ENCODE measurements at places on chromosomes 6 and 20.

DNA sequence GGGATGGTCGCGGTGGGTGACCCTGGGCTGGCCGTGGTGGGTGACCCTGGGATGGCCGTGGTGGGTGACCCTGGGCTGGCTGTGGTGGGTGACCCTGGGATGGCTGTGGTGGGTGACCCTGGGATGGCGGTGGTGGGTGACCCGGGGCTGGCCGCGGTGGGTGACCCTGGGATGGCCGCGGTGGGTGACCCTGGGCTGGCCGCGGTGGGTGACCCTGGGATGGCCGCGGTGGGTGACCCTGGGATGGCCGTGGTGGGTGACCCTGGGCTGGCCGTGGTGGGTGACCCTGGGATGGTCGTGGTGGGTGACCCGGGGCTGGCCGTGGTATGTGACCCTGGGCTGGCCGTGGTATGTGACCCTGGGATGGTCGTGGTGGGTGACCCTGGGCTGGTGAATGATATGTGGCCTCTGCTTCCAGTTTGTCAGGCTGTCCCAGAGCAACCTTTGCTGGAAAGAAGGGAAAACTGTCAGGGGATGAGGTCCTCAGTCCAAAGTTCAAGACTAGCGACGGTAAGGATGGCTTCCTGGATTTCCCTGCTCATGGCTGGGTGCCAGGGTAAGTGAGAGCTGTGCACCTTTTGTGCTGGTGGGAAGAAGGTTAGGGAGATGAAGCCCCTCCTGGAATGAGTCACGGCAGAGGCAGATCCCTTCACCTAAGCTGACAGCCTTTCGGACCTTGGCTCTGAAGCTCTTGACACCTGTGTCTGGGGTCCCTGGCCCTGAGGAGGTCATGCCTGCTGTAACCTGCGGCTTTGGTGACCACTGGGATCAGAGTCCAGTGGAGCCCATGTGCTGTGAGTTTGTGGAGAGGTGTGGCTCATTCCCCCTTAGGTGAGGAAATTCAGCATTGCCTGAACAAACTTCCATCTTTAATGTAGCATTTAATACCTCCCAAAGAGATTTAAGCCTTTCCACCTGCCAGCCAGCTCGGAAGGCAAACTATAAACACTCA lies 19.1 kb upstream of the PCMTD2 start:
- DNase-seq: no peak

GRCh38 chr6:111265842-111266241 lies 178.5 kb downstream of the SLC16A10 start:
- no peak for DNase-seq

DNA sequence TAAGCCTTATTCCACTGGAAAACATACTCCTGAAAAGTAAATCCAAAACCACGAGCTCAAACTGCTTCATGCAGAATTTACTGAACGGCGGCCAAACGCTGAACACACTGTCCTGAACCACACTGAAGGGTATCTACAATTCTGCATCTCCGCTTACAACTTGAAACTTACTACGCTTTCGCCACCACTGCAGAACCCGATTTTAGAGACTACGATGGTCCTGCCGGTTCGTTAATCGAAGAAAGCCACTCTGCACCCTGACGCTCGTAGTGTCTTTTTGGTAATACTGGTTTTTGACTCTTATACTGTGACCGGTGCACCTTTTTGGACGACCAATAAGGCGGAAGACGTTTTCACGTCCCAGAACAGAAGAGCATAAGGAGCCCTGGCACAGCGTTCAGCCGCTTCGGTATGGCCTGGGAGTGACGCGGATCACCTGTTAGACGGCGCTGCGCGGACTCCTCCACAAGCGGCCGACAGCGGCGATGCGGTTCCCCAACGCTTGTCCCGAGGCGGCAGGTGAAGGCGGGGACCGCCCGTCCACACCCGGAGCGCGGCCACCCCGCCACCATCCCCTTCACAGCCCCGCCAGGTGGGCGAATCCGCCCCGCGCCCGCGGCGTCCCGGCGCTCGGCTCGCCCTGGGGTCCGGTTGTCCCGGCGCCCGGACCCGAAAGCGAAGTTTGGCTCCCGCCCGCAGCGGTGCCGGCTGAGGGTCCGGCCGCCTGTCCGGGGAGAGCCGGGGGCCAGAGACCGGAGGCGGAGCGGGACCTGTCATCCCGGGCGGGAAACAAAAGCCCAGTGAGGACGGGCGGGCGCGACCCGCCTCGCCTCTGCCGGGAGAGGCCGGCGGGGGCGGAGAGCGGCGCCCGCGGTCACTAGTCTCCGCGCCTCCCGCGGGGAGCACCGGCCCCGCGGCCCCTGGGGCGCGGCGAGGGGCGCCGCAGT lies 784 bp downstream of the FKBP5 start:
- peak; percentile 50 for DNase-seq

- no peak for DNase-seq
Observed at GRCh38 chr6:15715851-15716250, 53.0 kb upstream of the DTNBP1 start.

- DNase-seq: no peak
Observed at GRCh38 chr20:17490501-17490900, 40.7 kb downstream of the BFSP1 start.

- peak; percentile 67 for DNase-seq
Observed at GRCh38 chr20:1212607-1213396, 9.5 kb downstream of the C20orf202 start.

DNA sequence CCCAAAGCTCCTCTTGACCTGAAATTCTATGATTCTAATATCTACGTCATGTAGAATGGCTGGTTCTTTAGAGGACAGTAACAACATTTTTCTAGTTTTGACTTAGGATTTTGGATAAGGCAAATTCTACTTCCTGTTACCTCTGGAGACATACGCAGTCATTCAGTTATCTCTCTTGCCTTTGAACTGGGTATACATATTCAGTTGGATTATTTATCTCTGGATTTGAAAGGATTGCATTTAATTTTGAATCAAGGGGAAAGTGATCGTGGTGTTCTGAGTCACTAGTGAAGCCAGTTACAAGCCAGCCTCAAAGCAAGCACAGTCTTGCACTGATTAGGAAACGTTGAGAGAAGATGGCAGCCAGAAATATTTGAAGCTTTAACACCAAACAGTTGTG lies 35.3 kb upstream of the BCAS1 start:
- no peak for DNase-seq

DNA sequence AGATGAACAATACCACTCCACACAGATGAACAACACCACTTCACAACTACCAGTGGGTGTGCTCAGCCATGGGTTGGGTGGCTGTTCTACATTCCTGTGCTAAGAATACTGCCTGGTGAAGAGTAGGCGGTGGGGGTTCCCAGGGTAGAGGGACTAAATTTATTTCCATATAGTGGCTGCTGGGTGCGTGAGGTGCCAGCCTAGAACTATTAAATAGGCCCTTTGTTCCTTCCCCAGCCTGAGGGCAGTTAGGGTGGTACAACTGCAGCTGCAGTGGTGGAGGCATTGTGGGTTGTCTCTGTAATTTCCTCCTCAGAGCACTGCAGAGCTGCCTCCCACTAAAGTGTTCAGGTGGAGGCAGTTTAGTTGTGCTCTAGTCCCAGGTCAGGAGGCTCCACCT lies 618.4 kb downstream of the MMUT start:
- no peak for DNase-seq

DNA sequence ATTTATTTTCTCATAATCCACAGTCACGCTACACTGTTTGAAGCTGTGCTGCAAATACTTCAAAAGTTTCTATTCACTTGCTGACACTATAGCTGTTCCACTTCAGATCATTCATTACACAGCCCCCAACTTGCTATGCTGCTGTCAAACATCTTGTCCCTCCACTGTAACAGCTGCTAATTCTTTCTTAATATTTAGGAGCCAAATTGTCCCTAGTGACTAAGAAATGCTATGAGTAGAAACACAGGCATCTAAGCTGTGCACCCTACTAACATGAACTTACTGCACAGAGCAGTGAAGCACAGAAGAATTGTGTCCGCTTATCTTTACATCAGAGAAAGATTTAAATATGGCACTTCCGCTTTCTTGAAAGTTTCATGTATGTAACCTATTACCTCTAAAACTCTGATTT lies 91.3 kb downstream of the PDE10A start:
- no peak for DNase-seq

DNA sequence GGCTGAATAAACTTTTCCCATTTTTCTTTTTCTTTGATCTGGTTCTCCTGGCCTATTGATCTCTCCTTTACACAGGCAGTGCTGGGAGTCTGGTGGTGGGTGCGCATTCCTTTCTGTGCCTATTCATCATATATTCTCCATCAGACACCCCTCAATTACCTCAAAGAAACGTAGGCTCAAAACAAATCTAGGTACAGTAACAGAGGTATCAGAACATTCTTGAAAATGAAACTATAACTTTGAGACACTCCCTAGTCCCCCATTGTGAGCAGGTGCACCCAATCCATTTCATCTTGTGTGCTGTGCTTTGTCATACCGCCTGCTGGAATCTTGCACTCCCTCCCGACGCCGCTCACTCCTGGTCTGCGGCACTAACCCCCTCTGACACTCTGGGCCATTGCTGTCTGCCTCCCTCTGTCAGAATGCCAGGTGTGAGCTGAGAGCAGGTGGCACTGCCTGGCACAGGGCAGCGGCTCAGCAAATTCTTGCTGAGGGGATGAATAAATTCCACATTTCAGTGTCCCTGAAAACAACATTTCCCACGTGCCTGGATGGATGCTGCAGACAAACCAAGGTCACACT lies 303.4 kb upstream of the EXOC2 start:
- DNase-seq: no peak

- no peak for DNase-seq
Observed at GRCh38 chr20:34638039-34638292, 38.9 kb downstream of the PIGU start.

DNA sequence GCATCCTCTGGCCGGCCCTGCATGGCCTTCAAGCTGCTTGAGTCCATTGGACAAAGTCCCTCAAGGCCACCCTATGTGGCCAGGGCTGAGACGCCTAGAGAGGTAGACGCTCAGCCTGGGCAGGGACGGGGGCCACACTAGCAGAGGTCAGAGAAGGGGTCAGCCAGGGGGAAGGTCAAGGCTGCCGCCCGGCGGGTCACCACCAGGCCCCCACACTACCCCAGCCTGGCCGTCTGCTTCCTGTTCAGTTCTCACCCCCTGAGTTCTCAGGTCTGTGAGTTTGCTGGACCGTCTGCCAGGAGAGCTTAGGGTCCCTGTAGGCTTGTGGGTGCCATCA lies 37.3 kb downstream of the NTSR1 start:
- DNase-seq: no peak

- no peak for DNase-seq
Observed at GRCh38 chr20:9689041-9689440, 149.8 kb downstream of the PAK5 start.

- DNase-seq: no peak
Observed at GRCh38 chr20:38453941-38454340, 18.7 kb upstream of the RALGAPB start.

- no peak for DNase-seq
Observed at GRCh38 chr20:45470937-45471336, 1.4 kb downstream of the WFDC2 start.

DNA sequence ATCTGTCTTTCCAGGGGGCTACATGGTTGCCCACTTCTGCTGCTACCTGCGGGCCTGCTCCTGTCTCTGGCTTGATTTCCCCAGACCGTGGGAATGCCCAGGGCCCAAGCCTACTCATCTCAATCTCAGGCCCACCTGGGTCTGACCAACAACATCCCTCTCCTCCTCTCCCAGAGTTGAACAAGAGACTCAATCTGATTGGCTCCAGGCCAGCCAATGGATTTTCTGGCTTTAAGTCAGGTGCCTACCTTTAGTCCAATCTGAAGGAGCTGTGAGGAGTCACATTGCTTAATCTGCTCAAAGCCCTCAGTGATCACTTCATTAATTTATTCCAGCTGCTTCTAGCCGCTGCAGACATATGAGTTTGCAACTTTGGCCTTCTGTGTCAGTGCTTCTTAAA lies 162.4 kb upstream of the KCNG1 start:
- no peak for DNase-seq

DNA sequence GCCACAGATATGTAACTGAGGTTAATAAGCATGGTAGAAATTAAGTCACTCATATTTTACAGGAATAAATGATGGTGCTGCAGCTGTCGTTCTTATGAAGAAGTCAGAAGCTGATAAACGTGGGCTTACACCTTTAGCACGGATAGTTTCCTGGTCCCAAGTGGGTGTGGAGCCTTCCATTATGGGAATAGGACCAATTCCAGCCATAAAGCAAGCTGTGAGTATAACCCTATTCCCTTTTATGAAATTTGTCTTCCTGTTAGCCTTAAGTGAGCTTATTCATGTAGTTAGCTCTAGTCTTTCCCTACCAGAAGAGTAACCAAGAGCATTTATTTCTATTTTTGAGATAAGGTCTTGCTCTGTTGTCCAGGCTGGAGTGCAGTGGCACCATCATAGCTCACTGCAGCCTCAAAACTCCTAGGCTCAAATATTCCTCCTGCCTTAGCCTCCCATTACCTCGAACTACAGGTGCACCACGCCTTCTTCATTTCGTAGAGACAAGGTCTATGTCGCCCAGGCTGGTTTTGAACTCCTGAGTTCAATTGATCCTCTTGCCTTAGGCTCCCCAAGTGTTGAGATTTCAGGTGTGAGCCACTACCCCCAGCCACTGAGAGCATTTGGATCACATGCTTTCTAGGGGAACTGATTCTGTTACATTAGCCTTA lies 12.0 kb downstream of the TCP1 start:
- DNase-seq: no peak

DNA sequence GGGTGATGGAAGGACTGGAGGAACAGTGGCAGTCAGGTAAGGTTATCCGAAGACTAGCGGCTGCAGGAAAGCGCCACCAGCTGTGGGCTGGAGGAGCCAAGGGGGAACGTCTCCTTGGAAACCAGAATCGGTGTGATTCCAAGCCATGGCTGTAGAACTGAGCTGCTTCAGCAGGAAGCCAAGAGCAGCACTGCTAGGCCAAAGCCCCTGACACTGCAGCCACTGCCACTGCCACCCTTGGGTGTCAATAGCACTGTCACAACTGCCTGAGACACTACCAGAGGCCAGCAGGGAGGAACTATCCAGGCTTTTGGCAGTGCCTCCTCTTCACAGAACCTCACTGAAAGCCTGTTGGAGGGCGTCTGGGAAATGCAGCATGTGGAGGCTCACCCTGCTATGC lies 289.6 kb upstream of the SUPT3H start:
- DNase-seq: no peak

- DNase-seq: no peak
Observed at GRCh38 chr20:48622421-48622820, 205.4 kb downstream of the PREX1 start.

- DNase-seq: no peak
Observed at GRCh38 chr6:114952229-114952628, 609.4 kb upstream of the HS3ST5 start.

DNA sequence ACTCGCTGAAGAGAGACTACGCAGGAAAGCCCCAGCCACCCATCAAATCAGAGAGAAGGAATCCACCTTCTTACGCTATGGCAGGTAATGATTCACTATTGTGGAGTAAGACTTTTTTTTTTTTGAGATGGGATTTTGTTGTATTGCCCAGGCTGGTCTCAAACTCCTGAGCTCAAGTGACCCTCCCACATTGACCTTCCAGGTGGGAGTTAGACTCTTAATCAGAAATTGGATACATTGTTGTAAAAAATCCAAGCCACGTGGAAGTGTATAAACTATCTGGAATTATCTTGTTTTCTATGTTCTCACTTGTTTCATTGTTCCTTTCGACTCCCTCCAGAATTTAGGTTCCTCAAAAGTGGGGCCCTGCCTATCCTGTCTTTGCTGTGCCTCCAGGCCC lies 6.8 kb downstream of the NQO2 start:
- no peak for DNase-seq

All from activated CD4-positive, alpha-beta T cell treated with anti-CD3 and anti-CD28 coated beads, Interleukin-2, amount 50 U/mL, for 1 hour (primary cell).